ENCODE measurements at places on chromosomes 6 and 20.

GRCh38 chr6:109373762-109374161 is 8.5 kb downstream of the CD164 start:
- DNase-seq = peak; percentile 47

DNA sequence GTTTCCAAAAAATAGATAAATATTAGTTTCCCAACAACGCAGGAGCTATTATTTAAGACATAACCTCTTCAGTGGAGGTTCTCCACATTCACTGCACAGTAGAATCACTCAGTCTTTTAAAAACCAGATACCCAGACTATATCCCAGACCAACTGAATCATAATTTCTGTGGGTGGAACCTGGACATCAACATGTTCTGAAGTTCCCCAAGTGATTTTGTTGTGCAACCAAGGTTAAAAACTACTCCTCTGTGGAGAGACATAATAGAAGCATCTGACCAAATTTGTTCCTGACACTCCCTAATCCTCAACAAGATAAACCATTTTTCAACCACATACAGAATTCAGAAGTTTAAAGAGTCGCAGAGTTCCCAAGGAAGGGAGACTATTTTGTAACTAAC is 42.3 kb downstream of the STK38 start:
- no peak for DNase-seq

DNA sequence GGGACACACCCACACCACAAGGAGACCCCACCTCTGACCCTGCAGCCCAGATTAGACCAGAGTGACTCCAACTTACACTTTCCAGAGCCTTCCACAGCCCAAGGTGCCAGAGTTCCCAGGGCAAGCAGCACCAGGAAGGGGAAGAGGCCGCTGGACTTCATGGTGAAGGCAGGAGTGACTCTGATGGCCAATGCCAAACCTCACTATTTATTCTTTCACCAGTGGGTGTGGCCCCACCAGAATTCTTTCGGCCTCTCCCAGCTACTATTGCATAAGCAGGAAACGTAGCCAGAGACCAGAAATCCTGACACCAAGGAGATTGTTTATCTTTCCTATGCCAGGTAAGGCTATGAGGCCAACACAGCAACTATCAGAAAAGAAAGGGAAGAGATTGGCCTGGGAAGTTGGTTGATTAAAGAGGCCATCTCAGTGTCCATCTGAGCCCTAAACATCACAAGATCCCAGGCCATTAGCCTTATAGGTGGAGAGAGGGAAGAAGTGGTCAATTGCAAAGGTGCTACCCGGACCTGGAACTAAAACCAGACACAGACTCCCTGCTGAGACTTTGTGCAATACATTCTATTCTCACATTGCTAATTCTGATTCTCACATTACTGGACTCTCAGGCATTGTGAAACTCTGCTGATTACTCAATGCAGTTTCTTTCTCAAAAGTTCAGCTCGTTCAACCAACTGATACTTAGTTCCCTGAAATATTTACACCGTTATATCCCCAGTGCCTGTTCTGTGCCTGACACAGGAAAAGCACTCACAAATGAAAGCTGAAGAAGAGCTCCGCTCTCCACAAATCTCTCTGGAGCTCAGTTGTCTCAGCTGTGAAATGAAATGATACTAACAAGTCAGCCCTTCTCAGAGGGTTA is at the start of gene SLPI:
SLPI (minus strand) TSS at position 182 of the 880 bp plus-strand sequence; CDS start at position 161, 21 bp downstream.
- no peak for DNase-seq

- no peak for DNase-seq
Observed at GRCh38 chr6:96537726-96538125, 16.1 kb downstream of the UFL1 start.

GRCh38 chr6:168157272-168158212 is 78.5 kb upstream of the FRMD1 start:
- no peak for DNase-seq

DNA sequence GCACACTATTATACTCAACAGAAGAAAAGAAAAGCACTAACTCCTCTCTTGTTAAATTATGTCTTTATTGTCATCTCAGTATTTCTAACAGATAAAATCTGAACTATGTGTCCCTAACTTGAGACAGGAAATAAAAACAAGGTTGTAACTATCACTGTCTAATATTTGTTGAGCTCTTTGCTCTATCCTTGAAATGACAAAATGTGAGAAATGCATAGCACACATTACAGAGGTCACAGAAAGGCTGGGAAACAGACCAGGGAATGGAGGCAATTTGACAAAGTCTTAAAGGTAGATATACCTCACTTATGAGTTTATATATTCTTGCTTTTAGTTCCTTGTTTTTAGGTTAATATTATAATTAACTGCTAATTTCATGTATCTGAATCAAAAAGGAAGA is 102.4 kb upstream of the MAP7 start:
- DNase-seq = no peak

DNA sequence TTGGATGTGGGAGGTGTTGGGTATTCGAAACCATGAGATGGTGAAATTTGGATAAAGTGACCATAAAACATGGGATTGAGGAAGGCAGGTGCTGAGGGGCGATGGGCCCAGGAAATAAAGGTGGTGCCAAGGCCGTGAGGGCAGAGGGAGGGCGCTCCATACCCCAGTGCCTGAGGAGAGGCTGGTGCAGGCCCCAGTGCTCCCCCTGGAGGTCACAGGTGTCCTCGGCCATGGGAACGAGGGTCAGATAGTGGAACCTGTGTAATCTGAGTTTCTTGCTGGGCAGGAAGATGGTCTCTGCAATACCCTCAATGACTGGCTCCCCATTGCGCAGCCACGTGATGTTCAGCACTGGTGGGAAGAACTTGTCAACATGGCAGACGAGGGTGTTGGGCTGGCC is 16.2 kb downstream of the HLA-DPB1 start:
- DNase-seq = peak; percentile 67

DNA sequence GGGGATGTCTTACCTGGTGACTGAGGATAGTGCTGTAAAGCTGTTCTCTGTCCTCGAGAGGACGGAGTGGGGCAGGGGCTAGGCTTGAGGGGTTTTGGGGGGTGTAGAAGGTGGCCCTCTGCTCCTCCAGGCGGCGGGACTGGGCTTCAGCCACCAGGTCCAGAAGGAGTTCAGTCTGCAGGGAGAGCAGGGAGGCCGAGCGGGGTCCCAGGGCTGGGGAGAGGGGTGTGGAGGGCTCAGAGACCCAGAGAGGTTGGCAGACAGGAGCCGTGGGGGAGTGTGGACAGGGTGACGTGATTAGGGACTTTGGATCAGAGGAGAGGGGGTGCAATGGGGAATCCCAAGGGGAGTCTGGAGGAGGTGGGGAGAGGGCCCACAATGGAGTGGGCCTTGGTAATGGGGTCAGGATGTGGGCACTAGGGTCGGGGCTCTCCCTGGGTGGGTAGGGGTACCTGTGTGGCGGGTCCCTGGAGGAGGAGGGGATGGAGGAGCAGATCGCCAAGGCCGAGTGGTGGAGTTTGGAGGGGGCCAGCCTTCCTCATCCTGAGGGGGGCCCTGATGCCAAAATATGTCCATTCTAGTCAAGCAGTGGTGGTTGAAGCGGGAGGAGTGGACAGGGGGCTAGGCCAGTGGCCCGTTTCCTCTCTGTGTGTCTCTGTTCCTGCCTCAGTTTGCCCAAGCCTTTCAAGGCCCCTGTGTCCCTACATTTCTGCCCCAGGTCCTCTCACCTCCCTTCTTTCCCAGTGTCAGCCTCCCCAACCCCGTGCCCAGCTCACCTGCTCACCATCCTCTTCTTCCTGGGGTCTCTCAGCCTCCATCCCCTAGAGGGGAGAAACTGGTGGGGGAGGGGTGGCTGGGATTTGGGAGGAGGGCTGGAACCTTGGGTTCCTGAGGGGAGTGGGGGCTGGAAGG is 491 bp downstream of the GPSM3 start:
- no peak for DNase-seq

GRCh38 chr6:81875782-81876293 is 123.4 kb upstream of the TENT5A start:
- DNase-seq = no peak

GRCh38 chr6:11804135-11804534 is 25.5 kb upstream of the ADTRP start:
- DNase-seq = no peak

DNA sequence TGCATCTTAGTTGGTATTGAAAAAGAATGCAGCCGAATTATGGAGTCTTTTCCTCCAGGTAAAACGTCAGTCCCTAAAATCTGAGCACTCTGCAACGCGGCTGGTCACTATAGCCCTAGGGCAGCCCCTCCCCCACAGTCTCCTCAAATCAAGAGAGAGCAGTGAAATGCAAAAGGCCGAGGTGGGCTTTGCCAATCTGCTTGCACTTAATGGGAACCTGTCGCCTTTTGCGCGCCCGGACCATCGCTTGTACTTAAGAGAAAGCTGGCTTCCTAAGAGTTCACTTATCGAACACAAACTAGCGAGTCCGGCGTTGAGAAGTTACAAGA is 447 bp downstream of the MCM3 start:
- DNase-seq = peak; percentile 74

DNA sequence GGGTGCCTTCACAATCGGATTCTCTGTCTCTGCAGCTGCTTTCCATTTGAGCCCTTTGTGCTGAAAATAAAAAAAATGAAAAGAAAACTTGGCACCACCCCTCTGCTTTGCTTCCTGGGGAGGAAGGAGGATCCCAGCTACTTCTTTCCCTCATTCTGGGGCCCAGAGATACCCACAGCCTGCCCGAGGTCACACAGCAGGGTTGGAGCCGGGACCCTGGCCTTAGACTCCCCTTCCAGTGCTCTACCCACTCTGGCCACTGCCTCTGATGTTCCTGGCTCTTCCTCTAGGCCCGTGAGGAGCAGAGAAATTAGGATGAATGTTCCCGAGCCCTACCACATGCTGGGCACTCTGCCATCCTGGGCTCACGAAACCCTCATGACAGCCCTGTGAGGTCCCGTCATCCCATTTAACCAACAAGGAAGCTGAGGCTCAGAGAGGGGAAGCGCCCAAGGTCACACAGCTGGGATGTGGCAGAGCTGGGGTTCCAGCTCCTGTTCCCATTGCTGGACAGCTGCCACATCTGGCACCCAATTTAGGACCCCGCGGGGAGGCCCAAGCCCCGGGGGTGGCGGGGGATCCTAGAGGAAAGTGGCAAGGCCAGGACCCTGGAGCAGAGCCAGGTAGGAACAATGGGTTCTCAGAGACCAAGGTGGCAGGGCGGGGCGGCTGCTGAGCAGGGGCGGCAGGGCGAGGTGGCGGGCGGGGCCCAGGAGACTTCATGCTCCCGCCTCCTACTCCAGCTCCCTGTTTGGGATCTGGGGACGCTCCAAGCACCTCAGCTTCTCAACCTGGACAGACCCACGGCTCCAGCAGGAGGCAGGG is 76.6 kb downstream of the CEBPB start:
- no peak for DNase-seq

DNA sequence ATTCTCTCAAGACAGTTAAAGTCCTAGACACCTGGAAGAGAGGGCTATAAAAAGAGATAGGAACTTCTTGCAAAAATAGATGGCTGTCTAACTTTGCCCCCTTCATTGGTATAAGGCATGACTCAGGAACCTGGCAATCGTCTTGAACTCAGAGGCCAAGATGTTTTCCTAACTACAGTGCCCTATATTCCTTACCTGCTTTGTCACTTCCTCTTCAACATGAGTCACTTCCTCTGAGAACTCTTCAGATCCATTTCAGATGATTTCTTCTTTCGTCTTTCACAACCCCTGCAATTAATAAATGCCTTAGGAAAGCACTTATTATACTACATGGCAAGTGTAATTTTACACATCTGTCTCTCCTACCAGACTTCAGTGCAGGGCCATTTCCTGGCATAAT is 83.5 kb downstream of the HAO1 start:
- no peak for DNase-seq

GRCh38 chr6:52077961-52078625 is 9.3 kb downstream of the PKHD1 start:
- no peak for DNase-seq

GRCh38 chr6:37100745-37101144 is 69.2 kb upstream of the PIM1 start:
- DNase-seq = no peak

GRCh38 chr6:159754959-159755914 is 6.6 kb upstream of the ACAT2 start:
- no peak for DNase-seq

DNA sequence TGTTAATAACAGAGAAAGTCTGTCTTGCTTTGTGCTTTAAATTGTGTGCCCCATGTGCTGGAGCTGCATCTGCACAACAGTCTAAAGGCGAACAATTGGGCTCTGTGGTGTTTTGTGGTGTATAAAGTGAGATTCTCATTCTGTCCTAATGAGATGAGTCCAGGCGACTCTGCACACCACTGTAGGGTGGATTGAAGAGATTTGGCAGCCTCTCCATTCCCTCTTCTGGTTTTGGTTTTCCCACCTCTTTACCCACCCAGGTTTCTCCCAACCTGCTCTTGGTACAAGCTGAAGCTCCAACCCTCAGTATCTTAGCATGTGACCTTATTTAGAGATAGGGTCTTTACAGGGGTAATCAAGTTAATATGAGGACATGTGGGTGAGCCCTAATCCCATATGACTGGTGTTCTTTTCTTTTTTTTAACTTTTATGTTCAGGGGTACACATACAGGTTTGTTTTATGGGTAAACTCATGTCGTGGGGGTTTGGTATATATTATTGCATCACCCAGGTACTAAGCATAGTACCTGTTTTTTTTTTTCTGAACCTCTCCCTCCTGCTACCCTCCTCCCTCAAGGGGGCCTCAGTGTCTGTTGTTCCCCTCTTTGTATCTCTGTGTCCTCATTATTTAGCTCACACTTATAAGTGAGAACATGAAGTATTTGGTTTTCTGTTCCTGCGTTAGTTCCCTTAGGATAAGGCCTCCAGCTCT is 217.6 kb upstream of the DTNBP1 start:
- no peak for DNase-seq

DNA sequence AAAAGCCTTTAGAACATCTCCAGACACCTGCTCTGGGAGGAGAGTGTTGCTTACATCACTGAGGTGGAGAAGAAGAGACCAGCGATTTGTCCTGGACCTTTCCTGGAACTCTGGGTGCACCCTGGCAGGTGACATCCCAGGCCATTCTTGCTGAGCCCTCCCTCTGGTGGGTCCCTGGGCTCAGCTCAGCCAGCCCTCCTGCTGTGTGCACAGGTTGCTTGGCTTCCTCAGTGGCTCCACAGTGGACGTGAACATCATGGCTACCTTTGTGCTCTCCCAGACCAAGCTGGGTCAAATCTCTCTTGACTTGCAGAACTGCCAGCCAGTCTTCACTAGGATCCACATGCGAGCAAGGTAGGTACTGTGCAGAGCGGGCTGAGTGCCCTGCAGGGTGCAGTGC is 19.9 kb upstream of the BPIFA2 start:
- DNase-seq = no peak

DNA sequence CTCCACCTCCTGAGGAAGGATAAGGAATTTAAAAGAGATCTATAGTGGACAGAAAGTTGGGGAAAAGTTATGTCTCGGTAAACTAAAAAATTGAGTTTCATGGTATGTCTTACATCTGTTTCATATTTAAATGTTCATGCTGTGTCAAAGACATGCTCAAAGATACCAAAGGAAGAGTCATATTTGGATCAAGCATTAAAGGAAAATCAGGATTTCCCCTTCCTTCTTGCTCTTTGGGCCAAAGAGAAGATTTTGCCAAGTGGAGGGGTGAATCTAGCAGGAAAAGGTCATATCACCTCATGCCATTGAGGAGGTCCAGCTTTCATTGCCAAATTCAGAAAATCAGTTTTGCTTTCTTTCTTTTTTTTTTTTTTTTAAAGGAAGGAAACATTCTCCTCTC is 192.4 kb downstream of the OGFRL1 start:
- no peak for DNase-seq
